ENCODE measurements at places on chromosomes 1 and 21.

- peak; percentile 60 for DNase-seq
Measured at GRCh38 chr1:13617108-13617507, 33.5 kb downstream of the PDPN start.

DNA sequence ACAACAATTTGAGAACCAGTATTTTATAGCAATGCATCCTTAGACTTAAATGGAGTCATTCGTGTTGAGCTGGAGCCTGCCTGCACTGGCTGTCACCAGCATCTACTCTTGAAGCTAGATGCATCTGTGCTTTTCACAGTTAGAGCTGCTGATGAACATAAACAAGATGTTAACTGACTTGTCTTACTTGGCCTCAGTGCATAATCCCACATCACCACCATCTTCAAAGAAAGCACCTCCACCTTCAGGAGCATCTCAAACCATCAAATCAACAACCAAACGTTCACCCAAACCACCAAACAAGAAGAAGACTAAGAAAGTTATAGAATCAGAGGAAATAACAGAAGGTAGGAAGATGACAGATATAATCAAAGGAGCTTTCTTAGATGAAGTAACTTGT, 71.1 kb downstream of the TPR start:
- DNase-seq, result no peak

DNA sequence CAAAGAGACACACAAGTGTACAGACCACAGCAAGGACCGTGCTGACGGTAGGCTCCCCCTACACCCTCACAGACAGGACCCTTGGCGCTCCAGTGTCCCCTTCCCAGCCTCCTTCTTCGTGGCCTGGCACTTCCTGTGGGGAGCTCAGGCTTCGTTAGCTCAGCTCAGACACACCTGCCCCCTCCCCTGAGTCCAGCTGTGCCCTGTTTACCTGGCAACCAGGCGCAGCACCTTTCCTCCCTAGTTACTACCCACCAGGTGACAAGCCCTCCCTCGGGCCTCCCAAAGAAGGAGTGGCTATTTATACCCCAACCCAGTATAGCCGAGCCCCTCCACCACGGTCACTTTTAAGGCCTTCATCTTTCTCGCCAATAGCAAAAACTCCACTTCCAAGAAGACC, 4.7 kb downstream of the CELF3 start:
- DNase-seq, result no peak

GRCh38 chr1:240833075-240833474, 221.1 kb upstream of the GREM2 start:
- no peak for DNase-seq

GRCh38 chr1:206886831-206887230, 10.4 kb upstream of the IL24 start:
- no peak for DNase-seq

DNA sequence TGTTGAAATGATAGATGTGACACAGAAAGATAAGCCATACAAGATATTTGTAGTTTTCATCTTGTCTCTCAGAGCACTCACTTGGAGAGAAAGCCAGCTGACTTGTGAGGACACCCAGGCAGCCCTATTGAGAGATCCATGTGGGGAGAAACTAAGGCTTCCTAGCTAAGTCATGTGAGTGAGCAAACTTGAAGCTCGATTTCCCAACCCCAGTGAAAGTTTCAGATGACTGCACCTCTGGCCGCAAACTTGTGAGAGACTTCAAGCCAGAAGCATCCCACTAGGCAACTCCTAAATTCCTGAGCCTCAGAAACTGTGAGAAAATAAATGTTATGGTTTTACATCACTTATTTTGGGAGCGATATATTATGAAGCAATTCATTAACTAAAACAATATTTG, 832.3 kb downstream of the LTN1 start:
- DNase-seq, result no peak

GRCh38 chr21:46423546-46424038, 35.1 kb upstream of the DIP2A start:
- no peak for DNase-seq

DNA sequence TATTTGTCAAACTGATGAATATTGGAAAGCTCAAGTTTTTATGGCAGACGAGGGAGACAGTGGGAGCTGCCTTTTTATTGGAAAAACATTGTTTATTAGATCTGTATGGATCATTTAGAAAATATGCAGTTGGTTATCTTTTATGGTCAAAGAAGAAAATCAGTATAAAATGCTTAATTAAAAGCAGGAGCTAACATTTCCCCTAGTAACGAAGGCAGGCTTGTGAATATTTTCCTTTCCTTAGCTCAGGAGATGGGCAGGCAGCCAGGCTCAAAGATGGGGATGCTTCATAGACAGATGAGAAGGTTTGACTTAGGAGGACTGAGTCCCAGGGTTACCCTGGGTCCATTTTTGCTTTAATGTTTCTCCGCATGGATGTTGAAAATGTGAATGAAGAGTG, 26.0 kb downstream of the ROR1 start:
- peak; percentile 45 for DNase-seq

- no peak for DNase-seq
Measured at GRCh38 chr1:178037510-178038253, 56.2 kb upstream of the RASAL2 start.

DNA sequence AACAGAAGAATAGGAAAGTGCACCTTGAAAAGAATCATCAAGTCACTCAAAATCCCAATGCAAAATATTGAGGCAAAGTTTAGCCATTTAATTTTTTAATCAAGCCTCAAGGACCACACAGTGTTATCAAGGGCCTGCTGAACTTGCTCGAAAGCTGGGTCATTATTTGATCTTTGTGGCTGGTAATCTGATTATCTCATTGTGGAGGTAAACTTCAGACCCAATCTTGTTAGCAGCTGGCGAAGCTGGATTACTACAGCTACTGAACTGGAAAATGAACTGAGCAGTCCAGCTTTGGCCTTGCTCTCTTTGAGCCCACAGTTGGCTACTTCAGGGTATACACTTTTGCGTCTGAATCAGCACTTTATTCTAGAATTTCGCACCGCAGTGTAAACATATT, 94.4 kb downstream of the BARHL2 start:
- DNase-seq, result no peak

- DNase-seq, result peak; percentile 52
Measured at GRCh38 chr1:32241001-32241763, 5.8 kb upstream of the FAM167B start.

- no peak for DNase-seq
Measured at GRCh38 chr1:54009406-54009805, 8.6 kb downstream of the LDLRAD1 start.

- DNase-seq, result no peak
Measured at GRCh38 chr21:41227357-41228005, 59.5 kb downstream of the BACE2 start.

DNA sequence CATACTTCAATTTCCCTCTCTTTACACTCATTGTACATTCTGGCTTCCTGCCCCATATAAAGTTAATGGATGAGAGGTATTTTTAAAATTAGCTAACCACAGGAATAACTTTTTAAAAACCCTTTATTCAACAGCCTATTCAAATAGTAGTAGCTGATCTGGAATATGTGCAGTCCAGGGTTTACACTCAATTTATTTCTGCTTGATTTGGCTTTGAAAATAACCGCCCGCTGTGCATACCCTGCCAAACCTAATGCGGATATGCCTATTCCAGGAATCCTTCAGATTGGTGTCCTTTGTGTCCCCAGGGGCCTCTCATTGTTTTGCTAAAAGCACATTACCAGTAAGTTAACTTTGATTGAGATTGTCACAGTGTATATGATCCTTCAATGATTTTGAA, 1686.2 kb downstream of the PLA2G4A start:
- no peak for DNase-seq

- DNase-seq, result no peak
Measured at GRCh38 chr1:64046243-64046642, 157.2 kb upstream of the UBE2U start.

DNA sequence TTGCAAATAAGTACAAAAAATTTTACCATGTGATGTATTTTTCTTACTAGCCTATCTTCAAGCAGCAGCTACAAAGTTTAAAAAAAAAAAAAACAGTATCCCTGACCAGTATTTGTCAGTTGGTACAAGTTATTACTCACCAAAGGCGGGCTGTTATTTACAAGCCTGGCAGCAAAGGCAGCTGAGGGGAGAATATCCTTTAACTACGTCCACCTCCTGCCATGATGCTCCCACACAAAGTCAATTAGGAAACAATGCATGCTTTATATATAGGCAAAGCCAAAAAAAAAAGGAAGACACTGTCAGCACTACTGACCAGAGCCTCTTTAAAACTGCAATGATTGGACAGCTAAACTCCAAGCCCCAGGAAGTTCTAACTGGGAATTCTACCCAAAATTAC, 13.7 kb downstream of the PSMA5 start:
- no peak for DNase-seq

DNA sequence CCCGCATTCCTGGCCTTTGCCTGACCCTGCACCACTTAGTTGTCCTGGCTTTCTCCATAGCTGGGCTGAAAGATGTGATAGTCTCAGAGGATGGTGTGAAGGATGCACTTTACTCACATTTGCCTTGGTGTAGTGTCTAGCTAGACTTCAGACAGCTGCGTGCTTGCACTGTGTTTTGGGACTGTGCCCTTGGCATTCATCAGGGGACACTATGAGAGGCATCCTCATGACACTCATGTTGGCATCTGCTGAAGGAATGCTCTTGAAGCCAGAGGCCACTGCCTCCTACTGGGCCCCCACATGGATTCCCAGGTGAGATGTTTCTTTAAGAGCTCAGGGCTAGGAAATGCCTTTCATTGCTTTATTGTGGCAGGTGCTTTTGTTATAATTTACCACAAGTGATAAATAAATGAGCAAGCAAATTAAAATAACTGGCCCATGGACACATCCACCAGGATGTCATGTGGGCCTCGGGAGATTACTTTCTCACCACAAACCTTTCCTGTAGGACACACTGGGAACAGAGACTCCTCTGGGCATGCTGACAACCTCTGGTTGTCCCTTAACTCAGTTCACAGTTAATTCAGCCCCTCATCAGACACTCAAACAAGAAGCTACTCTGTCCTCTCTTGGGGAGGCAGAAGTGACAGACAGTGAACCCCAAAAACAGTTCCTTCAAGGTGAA, 99.4 kb upstream of the SPATA6 start:
- DNase-seq, result no peak

- no peak for DNase-seq
Measured at GRCh38 chr21:37531431-37531932, 164.9 kb downstream of the DYRK1A start.

GRCh38 chr1:168136709-168137514, at the start of gene GPR161:
GPR161 (minus strand) TSS chr1:168136930; CDS start chr1:168104850, 32,080 bp downstream.
- DNase-seq, result peak; percentile 39

DNA sequence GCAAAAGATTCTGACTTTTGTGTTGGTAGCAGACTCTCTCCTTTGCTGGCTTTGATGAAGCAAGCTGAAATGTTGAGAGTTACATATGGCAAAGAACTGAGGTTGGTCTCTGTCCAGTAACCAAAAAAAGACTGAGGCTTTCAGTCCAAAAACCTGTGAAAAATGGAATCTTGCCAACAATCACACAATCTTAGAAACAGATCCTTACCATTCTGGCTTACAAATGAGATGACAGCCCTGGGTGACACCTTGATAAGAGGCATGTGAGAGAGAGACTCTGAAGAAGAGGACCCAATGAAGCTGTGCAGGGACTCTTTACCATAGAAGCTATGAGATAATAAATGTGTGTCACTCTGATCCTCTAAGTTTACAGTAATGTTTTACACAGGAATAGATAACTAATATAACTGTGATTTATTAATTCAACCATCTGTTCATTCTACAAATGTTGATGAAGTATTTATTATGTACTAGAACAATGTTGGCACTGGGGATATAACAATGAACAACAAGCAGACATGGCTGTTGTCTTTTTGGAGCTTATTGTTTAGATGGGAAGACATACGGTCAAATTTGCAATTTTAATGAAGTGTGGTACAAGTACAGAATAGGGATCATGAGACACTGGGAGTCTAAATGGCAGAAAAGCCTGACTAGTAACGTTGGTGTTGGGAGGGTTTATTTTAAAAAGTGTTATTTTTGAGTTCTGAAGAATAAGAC, 251.0 kb downstream of the OLFM3 start:
- DNase-seq, result no peak

GRCh38 chr1:21021311-21021710, 155.4 kb downstream of the EIF4G3 start:
- DNase-seq, result no peak

DNA sequence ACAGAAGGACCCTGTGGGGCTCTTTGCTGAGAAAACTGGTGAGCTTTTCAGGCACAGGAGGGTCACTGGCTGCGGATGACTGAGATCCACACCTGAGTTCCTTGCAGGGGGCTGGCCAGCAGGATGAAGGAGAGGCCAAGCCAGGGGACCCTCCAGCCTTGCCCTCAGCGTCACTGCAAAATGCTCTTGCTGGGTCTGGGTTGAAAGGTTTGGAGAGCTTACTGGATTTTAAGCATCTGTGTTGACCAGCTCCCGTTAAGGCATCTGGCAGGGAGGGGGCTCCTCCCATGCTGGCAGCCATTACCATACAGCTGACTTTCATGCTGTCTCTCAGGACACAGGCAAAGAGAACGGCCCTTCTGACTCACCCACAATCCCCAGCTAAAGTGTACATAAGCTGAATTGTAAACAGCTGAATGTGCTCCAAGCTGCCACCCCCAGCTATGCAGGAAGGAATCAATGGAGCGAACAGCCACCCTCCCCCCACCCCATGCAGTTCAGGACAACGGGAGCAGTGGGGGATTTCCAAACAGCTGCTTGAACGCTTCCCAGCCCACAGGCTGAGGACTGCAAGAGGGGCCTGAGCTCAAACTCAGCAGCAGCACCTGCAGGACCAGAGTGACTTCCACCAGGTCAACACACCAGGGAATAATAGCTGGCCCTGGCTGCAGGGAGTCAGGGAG, 21.3 kb upstream of the A3GALT2 start:
- peak; percentile 98 for DNase-seq

DNA sequence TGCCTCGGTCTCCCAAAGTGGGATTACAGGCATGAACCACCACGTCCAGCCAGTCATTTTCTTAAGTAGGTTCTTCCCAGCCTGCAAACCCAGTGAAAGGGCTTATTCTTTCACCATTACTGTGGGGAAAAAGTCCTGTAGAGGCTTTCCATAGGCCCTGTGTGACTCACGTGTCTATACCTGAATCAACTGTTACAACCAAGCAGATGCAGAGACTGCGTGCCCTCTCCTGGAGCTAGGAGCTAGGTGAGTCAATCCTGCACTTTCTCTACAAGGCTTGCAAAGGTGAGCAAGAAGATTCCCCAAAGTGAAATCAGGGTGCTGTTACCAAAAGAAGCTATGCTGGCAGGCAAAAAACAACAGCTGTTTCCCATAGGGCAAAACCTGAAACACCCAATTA, 13.8 kb upstream of the MPZL1 start:
- DNase-seq, result no peak

DNA sequence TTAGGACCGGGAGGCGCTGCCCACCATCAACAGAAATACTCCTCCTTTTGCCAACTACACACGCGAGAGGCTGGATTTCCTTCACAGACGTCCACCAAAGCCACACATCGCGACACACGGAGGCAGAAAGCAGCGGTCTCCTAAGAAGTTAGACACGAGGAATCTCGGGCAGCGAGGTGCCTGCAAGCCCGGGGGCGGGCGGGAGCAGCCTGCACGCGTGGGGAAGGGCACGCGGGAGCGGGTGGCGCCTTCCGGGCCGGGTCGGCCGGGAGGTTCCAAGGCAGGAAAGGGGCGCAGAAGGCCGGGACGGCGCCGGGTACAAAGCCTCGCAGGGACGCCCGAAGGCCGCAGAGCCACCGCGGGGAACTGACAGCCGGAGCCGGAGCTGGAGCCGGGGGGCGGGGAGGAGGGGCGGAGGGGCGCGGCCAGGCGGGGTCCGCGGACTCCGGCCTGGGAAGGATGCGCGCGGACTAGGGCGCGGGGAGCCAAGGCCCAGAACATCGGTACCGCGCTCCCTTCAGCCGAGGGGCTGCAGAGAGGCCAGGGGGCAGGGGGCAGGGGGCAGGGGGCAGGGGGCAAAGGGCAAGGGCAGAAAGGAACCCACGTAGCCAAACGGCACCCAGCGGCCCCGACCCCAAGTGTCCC, 722 bp downstream of the NPHP4 start:
- peak; percentile 27 for DNase-seq
